Activated T-cell treated with anti-CD3 and anti-CD28 coated beads, Interleukin-2, amount 50 U/mL, for 72 hours (primary cell): ENCODE measurements at places on chromosomes 1 and 21.

- DNase-seq, result no peak
These were observed 24.2 kb upstream of the GUCA2B start for GRCh38 chr1:42128964-42129363.

GRCh38 chr1:95353194-95353593, 119.2 kb downstream of the RWDD3 start:
- no peak for DNase-seq

DNA sequence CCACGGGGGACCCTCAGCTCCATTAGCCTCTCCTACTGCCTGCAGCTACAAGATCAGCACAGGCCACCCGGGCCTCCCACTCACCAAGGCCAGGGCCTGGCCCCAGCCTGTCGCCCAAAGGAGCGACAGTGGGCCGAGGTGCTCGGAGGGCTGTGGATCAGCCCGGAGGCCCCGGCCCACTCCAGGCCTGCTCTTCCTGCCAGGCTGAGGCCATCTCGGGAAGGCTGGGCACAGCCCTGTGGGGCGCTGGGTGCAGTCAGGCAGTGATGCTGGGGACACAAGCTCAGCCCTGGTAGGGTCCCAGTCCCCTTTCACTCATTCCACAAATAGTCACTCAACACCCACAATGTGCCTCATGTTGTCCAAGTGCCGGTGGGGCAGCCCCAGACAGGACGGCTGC, 58.8 kb downstream of the CASZ1 start:
- DNase-seq, result no peak

DNA sequence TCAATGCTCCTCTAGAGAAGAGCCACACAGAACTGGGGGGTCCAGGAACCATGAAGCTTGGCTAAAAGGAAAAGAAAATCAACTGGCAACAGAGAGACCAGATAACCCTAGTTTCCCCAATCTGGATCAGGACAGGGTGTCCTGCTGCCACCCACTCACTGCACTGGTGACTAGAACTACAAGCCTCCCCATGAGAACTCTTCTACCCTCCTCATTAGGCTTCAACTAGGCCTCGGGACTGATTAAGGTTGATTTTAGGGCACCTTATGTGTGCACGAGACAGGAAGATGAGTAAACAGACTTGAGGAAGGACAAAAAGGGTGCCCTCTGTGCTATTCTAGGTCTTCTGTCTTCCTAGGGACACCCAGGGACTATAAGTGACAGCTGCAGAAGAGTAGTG, 2.3 kb upstream of the SF3B4 start:
- no peak for DNase-seq

- no peak for DNase-seq
These were observed 54.9 kb upstream of the BACE2 start for GRCh38 chr21:41112740-41113692.

DNA sequence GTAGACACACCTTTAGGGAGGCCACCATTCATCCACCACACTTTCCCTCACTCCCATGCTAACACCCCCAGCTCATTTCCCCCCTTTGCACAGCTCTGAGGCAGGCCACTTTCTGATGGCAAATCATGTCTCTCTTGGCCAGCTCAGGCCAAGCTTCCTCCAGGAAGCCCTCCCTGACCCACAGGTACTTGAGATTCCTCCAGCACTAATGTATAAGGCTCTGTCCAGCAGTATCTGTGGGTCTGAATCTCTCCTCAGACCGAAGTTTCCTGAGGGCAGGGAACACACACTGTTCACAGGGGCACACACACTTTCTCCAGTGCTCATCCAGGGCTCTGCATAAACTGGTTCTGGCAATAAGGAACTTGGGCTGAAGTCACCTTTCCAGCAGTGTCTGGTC, 19.2 kb downstream of the LGR6 start:
- no peak for DNase-seq
